ENCODE measurements at places on chromosomes 5 and 9. TPM values are rescaled to one million over a fixed set of nuclear protein-coding genes. Genes with fewer than 3 reads are reported as not detected.

The SLC34A3 gene
- total RNA-seq = not detected

The CSF1R gene
- total RNA-seq = 0.41 TPM

The IL13 gene
- not detected for total RNA-seq

The AFF4 gene
- 69.0 TPM for total RNA-seq

The PCDHA12 gene
- 0.96 TPM for total RNA-seq

The PCDH1 gene
- 42.4 TPM for total RNA-seq

GRCh38 chr5:158565017-158565789 lies 534.5 kb downstream of the EBF1 start:
- DNase-seq = no peak

DNA sequence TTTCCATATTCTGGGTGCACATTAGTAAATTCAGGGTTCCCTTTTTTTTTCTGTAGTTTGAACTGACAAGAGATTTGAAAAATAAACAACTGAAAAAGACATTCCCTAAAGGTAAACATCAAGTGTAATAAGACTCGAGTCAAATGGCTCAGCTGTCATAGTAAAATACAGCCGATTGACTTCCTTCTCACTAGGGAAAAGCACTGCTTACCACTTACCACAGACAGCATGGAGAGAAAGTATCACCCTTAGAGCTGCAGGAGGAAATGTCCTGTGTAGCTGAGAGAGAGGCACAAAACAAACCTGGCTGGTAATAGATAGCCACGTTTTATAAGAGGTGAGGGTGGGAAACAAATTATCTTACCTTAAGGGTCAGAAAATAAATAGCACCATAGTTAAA lies 12.1 kb upstream of the DMAC1 start:
- DNase-seq = no peak

GRCh38 chr5:128436749-128437188 lies 101.3 kb downstream of the FBN2 start:
- peak; percentile 93 for DNase-seq

GRCh38 chr9:122030357-122030756 lies 62.8 kb downstream of the TTLL11 start:
- no peak for DNase-seq

DNA sequence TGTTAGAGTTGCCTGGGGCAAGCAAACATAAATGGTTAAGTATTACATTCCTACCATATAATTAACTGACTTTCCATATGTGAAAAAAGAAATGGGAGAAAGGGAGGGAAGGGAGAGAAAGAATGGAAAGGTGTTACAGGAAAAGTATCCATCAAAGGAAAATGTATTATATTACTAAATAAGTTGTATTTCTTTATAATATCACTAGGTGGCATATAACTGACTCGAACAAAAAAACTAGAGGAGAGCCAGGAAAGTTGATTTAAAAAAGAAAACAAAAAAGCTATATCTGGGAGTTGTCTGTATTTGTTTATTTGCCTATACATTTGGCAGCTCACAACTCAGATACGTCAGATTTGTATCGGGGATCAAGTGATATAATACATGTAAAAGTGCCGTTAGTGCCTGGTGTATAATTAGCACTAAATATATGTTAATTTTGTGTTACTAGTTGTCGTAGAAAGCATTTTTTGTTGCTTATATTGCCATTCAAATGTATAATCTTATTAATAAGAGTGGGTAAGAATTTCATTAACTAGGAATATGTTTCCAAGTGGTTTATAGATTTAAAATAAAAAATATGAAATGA lies 59.6 kb upstream of the ADAMTS19 start:
- no peak for DNase-seq

- no peak for DNase-seq
These were observed 112.8 kb upstream of the NR3C1 start for GRCh38 chr5:143516249-143516648.

- DNase-seq = no peak
These were observed 287.7 kb downstream of the SLIT3 start for GRCh38 chr5:169013208-169013728.

GRCh38 chr5:158179271-158179670 lies 320.3 kb upstream of the CLINT1 start:
- no peak for DNase-seq

GRCh38 chr5:89105836-89106235 lies 222.9 kb upstream of the MEF2C start:
- no peak for DNase-seq

DNA sequence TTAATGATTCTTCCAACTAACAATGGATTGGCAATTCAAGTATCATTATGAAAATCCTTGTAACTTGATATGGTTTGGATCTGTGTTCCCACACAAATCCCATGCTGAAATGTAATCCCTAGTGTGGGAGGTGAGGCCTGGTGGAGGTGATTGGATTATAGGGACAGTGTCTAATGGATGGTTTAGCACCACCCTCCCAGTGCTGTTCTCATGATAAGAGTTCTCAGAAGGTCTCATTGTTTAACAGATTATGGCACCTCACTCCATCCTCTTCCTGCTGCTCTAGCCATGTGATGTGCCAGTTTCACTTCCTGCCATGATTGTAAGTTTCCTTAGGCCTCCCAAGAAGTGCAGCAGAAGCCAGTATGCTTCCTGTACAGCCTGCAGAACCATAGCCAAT lies 1116.2 kb upstream of the EDIL3 start:
- no peak for DNase-seq

GRCh38 chr9:126708178-126708577 lies 94.5 kb downstream of the LMX1B start:
- DNase-seq = no peak

All from kidney epithelial cell (primary cell).